ENCODE measurements at places on chromosomes 5 and 9.

- DNase-seq, result peak; percentile 50
Measured at GRCh38 chr5:362978-363765, 41.7 kb downstream of the AHRR start.

GRCh38 chr9:116096853-116097252, 56.7 kb upstream of the PAPPA start:
- DNase-seq, result no peak

DNA sequence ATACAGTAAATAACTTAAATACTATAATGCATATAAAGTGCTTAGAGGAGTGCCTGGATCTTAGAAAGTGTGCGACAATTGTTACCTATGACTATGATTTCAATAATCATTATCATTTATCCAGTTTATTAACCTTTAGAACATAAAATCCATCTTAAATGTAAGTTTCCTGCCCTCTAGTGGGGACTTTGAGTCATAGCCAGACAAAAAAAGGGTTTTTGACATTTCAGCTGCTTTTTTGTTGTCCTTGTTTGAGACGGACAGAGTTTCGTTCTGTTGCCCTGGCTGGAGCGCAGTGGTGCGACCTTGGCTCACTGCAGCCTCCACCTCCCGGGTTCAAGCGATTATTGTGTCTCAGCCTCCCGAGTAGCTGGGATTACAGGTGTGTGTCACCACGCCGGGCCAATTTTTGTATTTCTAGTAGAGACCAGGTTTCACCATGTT, 9.7 kb upstream of the C9orf152 start:
- no peak for DNase-seq

DNA sequence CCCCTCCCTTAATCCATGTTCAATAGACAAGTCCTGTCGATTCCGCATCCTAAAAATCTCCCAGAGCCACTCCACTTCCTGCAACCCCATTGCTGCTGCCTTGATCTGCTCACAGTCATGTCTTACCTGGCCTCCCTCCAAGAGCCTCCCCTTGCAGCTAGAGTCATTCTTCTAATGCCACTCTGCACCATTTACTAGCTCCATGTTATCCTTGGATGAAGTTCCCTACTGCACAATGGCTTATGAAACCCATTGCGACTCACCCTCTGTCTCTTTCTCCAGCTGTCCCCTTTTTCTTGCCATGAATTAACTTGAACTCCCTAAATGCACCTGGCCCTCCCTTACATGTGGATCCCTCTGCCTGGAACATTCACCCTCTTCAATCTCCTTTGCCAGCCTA, 39.5 kb downstream of the MEGF10 start:
- no peak for DNase-seq

GRCh38 chr9:14256588-14256987, 57.4 kb downstream of the NFIB start:
- no peak for DNase-seq

DNA sequence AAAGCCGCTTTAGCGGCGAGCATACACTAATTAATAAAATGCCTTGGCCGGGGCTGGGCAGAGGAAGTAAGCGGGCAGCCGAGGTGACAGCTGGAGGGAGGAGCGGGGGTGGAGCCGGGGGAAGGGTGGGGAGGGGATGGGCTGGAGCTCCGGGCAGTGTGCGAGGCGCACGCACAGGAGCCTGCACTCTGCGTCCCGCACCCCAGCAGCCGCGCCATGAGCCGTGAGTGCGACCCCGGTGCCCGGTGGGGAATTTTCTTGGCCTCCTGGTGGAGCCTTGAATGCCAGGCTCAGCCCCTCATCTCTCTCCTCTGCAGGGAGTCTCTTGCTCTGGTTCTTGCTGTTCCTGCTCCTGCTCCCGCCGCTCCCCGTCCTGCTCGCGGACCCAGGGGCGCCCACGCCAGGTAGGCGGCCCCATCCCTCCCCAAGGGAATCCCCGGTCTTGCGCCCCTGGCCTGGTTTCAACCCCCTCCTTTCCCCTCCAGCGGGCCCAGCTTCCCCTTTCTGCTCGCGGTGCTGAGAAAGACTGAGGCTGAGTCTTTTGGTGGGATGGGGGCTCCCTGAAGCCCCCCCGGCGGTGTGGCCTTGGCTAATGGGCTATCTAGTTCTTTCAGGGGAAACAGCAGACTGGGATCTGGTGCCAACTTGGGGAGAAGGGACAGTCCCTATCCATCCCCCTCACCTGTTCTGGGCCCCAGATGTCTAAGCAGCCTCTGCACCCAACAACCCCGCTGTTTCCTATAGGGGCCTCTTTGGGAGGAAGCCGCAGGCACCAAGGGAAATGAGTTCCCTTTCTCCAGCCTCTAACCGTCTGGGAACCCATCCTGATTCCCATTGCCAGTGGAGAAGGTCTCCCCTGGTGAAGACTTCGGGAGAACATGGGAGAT, at the start of gene PTGS1:
Gene PTGS1, plus strand, starts transcription at position 156 of the 887 bp plus-strand sequence. Its CDS starts 61 bp downstream, at position 217.
- DNase-seq, result no peak

DNA sequence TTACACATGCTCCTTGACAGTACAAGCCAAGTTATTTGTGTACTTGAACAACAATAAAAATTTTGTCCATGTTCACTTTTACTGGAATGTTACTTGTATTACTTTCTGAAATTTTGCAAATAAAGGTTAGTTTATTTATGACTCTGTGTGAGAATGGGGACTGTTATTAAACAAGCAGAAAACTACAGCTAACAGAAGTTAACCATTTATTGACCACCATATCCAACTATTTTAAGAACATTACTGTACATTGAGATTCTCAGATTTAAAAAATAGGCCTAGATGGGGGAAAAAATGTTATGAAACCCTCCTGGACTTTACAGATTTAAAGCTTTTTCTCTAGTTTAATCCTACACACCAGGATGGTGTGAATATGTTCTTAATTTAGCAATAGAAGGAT, 1.8 kb downstream of the SLC25A51 start:
- DNase-seq, result no peak
